CD4-positive, alpha-beta memory T cell (primary cell): ENCODE measurements at places on chromosomes 12 and 14. TPM values are rescaled to one million over a fixed set of nuclear protein-coding genes. Genes with fewer than 3 reads are reported as not detected.

- no peaks in the 10 kb centered on the region for H3K36me3 ChIP-seq
- peaks cover 12% of the 10 kb centered on the region for H3K4me1 ChIP-seq
- no peaks in the 10 kb centered on the region for H3K27me3 ChIP-seq
Observed at GRCh38 chr12:50542448-50542847, 37.7 kb downstream of the DIP2B start.

ORAI1 gene
- 51.7 TPM for total RNA-seq

DNA sequence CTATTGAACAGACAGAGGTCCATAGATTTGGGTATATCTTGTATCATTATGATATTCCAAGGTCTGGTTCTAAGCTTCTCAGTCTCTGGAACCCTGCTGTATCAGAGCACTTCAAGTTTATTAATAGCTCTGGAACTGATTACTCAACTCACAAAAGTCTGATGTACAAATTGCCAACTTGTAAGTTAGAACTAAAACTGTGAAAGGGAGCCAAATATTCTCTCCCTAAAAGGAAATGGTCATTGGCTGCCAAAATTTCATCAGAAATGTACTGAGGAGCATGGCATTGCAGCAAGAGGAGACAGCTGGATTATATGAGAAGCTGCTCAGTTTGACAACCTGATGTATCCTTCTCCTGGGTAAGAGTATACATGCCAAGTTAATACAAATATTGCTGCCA, 828.8 kb upstream of the SEL1L start:
- H3K27me3 ChIP-seq = no peaks in the 10 kb centered on the region
- DNase-seq = no peak
- H3K4me1 ChIP-seq = no peaks in the 10 kb centered on the region
- no peaks in the 10 kb centered on the region for H3K36me3 ChIP-seq
- H3K27ac ChIP-seq = no peak overlapping the region

GRCh38 chr12:54890339-54890738, 36.0 kb downstream of the MUCL1 start:
- no peaks in the 10 kb centered on the region for H3K36me3 ChIP-seq
- H3K27ac ChIP-seq = no peak overlapping the region
- no peaks in the 10 kb centered on the region for H3K27me3 ChIP-seq

OS9 gene
- 189 TPM for total RNA-seq
